ENCODE measurements at places on chromosomes 12 and 14.

DNA sequence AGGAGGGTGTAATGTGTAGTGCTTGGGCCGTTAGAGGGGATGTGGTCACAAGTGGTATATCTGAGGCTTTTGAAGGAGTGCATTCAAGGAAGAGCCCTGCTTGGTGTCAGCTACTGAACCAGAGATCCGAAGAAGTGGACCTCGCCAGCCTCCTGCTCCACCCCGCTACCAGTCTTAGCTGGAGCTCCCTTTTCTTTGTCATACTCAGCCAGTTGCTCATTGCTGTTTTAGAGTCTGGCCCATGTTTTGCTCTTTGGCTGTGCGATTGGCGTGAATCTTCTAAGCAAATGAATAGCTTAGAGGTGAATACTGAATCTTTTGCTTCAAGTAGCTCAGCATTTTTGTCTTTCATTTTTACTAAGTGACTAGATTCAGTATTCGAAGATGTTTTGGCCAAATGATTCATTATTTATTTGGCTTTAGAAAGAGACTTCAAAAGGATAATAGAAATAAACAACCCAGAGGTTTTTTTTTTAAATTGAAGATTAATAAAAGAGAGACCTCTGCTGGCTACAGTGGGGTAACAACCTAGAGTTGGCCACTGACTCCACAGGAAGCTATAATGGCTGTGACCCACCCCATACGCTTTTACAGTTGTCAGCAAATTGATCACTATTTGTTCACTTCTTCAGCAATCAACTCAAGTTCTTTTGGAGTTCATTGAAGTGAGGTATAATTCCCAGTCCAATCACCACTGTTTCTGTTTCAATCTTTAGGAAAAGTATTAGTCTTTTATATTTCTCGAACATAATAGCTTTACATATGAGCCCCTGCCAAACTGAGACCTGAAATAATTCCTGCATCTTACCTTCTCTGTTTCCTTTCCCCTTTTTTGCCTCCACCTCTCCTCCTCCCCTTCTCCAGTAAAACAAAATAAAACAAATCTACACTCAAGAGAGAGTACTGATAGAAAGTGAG is 19.9 kb downstream of the CDKN1B start:
- no peaks in the 10 kb centered on the region for H3K27me3 ChIP-seq
- peak overlapping the region; percentile 43 for H3K4me3 ChIP-seq
- H3K27ac ChIP-seq: peak overlapping the region; percentile 92
- H3K36me3 ChIP-seq: no peaks in the 10 kb centered on the region
- DNase-seq: peak; percentile 80

- H3K4me1 ChIP-seq: peaks cover 28% of the 10 kb centered on the region
- no peaks in the 10 kb centered on the region for H3K27me3 ChIP-seq
- no peak overlapping the region for H3K4me3 ChIP-seq
- H3K36me3 ChIP-seq: peaks cover 13% of the 10 kb centered on the region
- DNase-seq: no peak
Observed at GRCh38 chr14:49636866-49637265, 1.8 kb upstream of the DNAAF2 start.

- no peak overlapping the region for H3K27ac ChIP-seq
- no peaks in the 10 kb centered on the region for H3K36me3 ChIP-seq
- no peak overlapping the region for H3K4me3 ChIP-seq
- peaks cover 2% of the 10 kb centered on the region for H3K27me3 ChIP-seq
Observed at GRCh38 chr14:88340357-88340756, 17.3 kb upstream of the KCNK10 start.

GRCh38 chr12:121992059-121992879 is 29.4 kb upstream of the BCL7A start:
- no peaks in the 10 kb centered on the region for H3K36me3 ChIP-seq
- peak overlapping the region; percentile 14 for H3K27ac ChIP-seq
- peak; percentile 51 for DNase-seq
- peaks cover 4% of the 10 kb centered on the region for H3K4me1 ChIP-seq
- no peak overlapping the region for H3K4me3 ChIP-seq

GRCh38 chr12:96383371-96383770 is 16.9 kb downstream of the CDK17 start:
- H3K27ac ChIP-seq: no peak overlapping the region
- no peak overlapping the region for H3K4me3 ChIP-seq
- H3K27me3 ChIP-seq: no peaks in the 10 kb centered on the region
- DNase-seq: no peak
- no peaks in the 10 kb centered on the region for H3K36me3 ChIP-seq
- H3K4me1 ChIP-seq: peaks cover 40% of the 10 kb centered on the region

GRCh38 chr12:29547864-29548263 is 50.4 kb upstream of the OVCH1 start:
- no peaks in the 10 kb centered on the region for H3K27me3 ChIP-seq
- H3K27ac ChIP-seq: no peak overlapping the region
- no peaks in the 10 kb centered on the region for H3K36me3 ChIP-seq
- DNase-seq: no peak
- no peak overlapping the region for H3K4me3 ChIP-seq

GRCh38 chr14:104246401-104247335 is 108.3 kb downstream of the KIF26A start:
- no peaks in the 10 kb centered on the region for H3K4me1 ChIP-seq
- no peak for DNase-seq
- no peaks in the 10 kb centered on the region for H3K36me3 ChIP-seq
- no peak overlapping the region for H3K4me3 ChIP-seq
- H3K27me3 ChIP-seq: no peaks in the 10 kb centered on the region

DNA sequence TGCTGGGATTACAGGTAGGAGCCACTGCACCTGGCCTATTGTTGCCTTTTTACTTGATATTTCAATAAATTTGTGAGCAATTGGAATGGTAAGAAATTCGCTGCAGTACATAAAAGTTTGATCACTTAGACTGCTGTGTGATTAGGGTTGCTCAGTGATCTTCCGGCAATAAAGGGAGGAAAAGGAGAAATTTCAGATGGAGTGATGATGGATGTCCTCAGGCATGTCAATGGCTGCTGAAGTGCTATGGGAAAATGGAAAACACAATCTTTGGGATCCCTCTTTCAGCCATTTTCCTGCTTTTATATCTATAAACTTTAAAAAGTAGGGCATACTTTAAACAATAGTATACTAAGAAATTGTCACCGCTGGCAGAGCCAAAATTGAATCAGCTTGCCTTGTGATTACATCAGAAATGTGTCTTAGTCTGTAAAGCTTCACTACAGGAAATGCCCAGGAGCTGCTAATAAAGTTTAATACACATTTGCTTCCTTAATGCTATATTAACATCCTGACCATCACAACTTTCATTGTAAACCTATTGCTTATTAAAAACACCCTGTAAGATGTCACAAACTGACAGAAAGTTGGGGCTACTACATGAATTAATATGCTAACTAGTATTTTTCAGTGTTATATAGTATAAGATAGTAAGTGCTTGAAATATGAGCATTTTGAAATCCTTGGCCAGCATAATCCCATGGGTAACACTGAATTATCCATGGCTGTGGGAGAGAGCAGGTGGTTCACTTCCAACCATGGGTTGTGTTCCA is 13.7 kb upstream of the FBXL14 start:
- no peak overlapping the region for H3K27ac ChIP-seq
- no peaks in the 10 kb centered on the region for H3K27me3 ChIP-seq
- no peak for DNase-seq
- peaks cover 12% of the 10 kb centered on the region for H3K4me1 ChIP-seq
- no peak overlapping the region for H3K4me3 ChIP-seq
- no peaks in the 10 kb centered on the region for H3K36me3 ChIP-seq

DNA sequence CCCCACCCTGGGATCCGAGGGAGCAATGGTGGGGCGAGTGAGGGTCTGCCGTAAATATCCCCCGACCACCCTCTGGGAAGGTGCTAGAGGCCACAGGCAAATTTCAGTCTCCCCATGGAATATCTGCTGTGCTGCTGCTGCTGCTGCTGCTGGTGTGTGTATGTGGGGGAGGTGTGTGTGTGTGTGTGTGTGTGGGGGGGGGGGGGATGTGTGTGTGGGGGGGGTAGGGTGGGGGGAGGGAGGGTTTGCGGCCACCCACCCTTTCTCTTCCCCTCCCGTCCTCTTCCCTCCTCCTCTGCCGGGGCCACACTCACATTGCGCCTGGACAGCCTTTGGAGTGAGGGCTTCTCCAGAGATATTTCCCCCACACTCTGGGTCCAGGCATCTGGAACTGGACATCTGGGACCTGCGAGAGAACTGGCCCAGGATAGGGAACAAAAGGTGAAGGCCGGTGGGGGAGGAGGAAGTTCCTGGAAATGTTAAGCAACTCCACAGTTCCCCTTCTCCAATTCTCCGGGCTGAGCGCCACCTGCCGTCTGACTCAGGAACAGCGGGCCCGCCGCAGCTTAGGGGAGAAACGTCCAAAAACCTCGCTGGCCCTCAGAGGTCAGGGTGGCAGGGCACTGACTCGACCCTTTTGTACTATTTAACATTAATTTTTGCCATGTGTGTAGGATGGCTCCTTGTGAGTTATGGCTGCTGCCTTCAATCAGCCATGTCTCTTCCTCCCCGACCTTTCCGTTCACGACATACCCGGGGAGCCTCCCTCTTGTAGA is at the start of gene C1RL:
Gene C1RL, minus strand, starts transcription at position 419 of the 776 bp plus-strand sequence. Its CDS starts 34 bp downstream, at position 385.
- no peaks in the 10 kb centered on the region for H3K27me3 ChIP-seq
- H3K4me3 ChIP-seq: peak within 1 kb of the TSS; percentile 65
- peaks cover 29% of the 10 kb centered on the region for H3K4me1 ChIP-seq
- DNase-seq: peak; percentile 81
- H3K36me3 ChIP-seq: peaks cover 3% of the 10 kb centered on the region

DNA sequence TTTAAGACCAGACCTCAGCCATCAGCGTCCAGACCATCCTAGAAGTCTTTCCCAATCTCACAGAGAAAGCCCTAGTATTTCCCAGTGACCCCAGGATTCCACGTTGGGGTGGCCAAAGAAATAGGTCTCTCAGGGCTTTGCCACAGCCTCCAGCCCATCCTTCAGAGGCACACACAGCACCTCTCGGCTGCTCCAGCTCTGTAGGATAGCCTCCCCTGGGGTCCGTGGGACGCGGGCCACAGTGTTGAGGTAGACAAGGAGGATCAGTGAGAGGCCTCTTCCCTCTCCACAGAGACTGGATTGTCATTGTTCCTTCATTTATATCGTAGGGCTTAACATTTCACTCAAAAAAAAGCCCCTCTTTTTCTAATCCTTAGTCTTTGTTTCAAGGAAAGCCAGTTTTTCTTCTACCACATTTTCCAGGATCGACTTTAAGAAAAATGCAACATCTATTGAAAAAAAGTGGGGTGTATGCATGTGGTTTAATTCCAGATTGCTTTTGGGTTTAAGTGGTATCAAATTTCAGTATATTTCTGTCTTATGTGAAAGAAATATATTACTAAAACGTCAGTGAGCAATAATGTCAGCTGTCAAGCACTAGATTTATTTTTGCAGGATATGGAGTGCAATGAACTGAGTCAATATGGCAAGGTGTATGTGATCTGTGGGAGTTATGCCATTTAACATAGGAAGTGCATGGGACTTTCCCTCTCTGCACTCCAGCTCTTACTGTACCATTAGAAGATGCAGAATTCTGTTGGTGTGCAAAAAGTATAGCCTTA is 187.5 kb downstream of the MSRB3 start:
- no peak for DNase-seq
- no peaks in the 10 kb centered on the region for H3K27me3 ChIP-seq

- no peak for DNase-seq
- H3K27ac ChIP-seq: no peak overlapping the region
- H3K4me1 ChIP-seq: no peaks in the 10 kb centered on the region
- no peak overlapping the region for H3K4me3 ChIP-seq
- H3K27me3 ChIP-seq: no peaks in the 10 kb centered on the region
Observed at GRCh38 chr12:83042441-83043200, 355.9 kb downstream of the TMTC2 start.

- no peak overlapping the region for H3K4me3 ChIP-seq
- H3K36me3 ChIP-seq: no peaks in the 10 kb centered on the region
- H3K27ac ChIP-seq: no peak overlapping the region
- H3K27me3 ChIP-seq: no peaks in the 10 kb centered on the region
- no peak for DNase-seq
- no peaks in the 10 kb centered on the region for H3K4me1 ChIP-seq
Observed at GRCh38 chr12:78764913-78765312, 99.7 kb upstream of the SYT1 start.

- H3K4me1 ChIP-seq: no peaks in the 10 kb centered on the region
- H3K27ac ChIP-seq: no peak overlapping the region
- H3K36me3 ChIP-seq: no peaks in the 10 kb centered on the region
- DNase-seq: no peak
- no peak overlapping the region for H3K4me3 ChIP-seq
Observed at GRCh38 chr12:19819231-19819630, 379.9 kb downstream of the AEBP2 start.

GRCh38 chr12:129550353-129550752 is 353.5 kb downstream of the TMEM132D start:
- H3K4me1 ChIP-seq: no peaks in the 10 kb centered on the region

DNA sequence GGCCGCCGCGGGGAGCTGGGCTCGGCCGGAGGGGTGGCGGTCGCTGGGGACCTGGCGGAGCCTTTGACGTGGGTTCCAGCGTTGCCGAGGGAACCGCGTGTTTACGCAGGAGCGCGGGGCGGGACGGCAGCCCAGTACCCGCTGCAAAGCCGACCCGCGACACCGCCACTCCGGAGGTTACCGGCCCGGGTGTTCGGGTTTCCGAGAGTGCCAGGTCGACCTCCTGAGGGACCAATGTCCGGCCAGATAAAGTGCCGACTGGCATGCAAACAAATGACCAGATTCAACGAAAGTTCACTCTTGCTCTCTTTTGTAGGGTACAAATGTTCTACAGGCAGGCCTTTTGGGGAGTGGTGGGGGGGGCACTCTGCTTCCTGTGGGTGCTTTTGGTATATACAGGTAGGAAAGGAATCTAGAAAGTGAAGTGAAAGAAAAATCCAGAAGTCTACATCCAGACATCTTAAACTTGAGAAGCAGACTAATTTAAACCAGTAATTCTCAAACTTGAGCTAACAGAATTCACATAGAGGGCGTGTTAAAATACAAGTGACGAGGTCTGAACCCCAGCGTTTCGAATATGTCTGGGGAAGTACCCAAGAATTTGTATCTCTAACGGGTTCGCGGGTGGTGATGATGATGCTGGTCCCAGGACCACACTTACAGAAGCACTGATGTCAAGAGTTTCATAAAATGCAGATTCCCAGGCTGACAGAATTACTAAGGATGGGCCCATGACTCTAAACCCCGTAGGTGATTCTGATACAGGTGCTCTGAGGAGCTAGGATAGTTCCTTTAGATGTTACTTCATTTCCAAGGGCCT is at the start of gene GPR135:
Gene GPR135, minus strand, starts transcription at position 65 of the 820 bp plus-strand sequence. CDS start 154 bp downstream, outside the sequence.
- H3K27ac ChIP-seq: no peak within 1 kb of the TSS
- DNase-seq: no peak
- H3K27me3 ChIP-seq: peaks cover 6% of the 10 kb centered on the region
- peak within 1 kb of the TSS; percentile 52 for H3K4me3 ChIP-seq

DNA sequence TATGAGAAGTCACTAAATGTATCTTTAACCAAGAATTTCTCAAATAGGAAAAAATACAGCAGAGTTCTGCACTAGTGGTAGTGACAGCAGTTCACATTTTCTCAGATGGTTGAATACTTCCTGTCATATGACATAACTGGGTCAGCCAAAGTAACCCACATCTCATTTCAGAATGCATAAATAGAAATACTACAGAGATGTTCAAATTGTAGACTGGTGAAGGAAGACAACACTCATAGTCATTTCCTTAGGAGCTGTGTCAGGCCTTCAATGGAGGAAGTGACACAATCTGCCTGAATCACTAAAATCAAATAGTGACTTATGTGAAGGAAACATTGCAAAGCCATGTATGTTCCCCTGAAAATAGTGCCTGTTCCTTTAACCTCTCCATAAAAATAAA is 32.4 kb downstream of the FERMT2 start:
- peak overlapping the region; percentile 94 for H3K27ac ChIP-seq
- no peaks in the 10 kb centered on the region for H3K27me3 ChIP-seq
- peaks cover 25% of the 10 kb centered on the region for H3K4me1 ChIP-seq
- peak; percentile 81 for DNase-seq

Data from natural killer cell (primary cell).